ENCODE measurements at places on chromosomes 7 and 10.

- no peak for DNase-seq
Observed at GRCh38 chr10:127354992-127355391, 158.6 kb upstream of the INSYN2A start.

DNA sequence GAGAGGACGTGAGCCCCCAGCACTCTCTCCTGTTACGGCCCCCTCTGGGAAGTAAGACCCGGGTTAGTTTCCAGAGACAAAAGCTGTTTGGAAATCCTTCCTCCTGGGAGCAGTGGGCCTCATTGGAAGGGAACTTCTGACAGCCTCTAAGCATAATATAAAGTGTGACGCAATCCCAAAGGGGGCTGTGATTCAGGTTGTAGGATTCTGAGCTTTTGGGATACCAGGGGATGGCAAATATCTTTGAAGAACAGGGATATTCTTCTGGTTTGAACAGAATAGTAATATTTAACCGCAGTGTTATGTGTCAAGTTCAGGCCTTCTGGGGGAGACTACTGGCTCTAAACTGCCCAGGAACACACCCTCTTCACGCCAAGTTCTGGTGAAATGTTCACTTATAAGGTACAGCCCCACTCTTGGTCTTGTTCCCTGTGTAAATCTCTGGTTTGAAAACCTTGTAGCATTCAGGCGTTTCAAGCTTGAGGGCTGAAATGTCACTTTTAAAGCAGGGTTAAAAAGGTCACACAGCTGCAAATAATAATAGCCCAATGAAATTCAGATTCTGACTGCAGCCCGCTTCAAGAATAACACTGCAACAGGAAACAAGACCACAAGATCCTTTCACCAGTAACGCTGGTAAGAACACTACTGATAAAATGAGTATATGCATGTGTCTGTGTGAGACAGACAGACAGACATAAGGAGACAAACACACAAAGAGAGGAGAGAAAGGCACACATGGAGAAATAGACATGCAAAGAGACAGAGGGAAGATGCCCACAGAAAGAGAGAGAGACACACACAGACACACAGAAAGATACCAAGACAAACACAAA is 69.0 kb downstream of the CREB5 start:
- no peak for DNase-seq

DNA sequence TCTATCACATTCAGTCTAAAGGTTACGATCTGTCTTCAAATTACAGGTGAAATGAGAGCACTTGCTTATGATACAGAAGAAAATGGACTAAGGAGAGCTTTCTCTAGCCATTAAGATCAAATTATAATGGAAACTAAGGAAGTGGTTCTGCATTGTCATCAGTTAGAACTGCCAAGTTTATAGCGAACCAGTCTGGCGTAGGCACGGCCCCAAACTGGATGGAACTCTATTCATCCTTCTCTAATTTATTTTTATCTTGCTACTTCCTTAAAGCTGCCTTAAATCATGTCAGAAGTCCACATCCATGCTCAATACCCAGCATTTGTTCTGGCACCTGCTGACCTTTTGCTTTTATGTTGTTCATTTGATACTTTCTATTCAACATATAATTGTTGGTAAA is 63.7 kb upstream of the APBB1IP start:
- no peak for DNase-seq

- no peak for DNase-seq
Observed at GRCh38 chr10:32328499-32328898, 18.5 kb downstream of the EPC1 start.

GRCh38 chr10:54469587-54470323 is 331.3 kb downstream of the PCDH15 start:
- no peak for DNase-seq

DNA sequence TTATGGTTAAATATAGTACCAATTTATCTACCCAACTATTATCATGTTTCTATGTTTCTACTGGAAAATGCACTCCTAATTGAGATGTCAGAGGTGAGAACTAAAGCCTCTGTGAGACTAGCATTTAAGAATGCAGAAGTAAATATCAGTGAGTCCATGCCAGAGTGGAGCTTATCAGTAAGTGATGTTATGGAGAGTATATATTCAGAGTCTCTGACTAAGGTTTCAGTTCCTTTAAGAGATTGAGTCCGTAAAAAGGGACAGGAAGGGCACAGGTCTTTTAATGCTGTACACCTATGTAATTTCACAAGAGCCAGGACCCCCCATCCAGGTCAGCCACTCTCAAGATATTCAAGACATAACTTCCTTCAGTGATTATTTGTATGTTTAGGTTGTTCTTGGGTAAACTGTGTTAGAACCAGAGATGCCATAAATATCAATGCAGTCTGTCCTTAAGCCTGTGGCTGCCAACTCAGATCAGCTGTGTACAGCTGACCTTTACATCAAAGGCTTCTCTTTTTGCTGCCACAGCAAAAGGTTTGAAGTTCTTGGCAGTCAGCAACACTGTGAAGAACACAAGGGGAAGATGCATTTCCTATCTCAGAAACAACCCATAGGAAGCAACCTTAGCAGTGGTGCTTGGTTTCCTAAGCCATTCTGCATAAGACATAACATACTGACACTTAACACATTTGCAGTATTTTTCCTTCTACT is 244.8 kb downstream of the BICC1 start:
- DNase-seq = no peak

DNA sequence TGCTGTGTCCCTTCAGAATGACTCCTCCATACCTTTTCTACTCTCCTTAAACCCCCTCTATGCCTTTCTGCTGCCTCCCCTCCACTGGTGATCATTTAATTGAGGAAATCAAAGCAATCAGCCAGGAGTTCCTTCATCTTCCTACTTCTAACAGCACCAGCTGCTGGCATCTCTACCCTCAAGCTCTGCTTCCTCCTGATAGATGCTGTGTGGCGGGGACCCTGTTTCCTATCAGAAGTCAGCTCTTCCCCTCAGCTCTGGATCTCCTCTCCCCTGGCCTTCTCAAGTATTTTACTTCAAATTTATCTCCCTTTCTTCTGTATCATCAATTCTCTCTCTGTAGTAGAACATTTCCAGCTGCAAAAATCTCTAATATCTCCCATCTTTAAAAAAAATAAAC is 183.7 kb downstream of the ELMO1 start:
- no peak for DNase-seq

DNA sequence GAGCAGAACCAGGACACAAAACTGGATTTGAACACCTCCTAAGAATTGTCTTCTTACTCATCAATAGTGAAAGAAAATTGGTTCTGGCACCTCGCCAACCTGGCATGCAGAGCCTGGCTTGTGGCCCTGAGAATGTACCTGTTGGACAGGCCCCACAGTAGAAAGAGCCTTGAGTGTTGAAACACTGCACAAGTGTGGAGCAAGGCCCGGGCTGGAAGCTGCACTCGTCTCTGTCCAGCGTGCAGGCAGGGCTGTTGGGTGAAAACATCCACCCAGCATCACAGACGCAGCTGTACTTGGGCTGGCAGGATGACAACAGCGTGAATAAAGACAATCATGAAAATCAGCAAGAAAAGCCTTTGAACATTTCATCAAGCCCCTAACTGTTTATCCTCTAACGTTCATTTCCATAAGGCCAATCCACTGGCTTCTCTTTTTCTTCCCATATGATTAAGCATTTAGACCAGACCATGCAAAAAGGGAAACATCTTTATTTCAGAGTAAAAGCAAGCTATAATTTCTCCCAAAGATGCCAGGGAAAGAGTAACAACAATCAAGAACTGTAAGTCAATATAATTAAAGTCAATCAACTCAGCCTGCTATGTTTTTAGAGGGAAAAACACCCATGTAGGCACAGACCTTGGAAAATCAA is 15.6 kb downstream of the CUBN start:
- DNase-seq = peak; percentile 7

DNA sequence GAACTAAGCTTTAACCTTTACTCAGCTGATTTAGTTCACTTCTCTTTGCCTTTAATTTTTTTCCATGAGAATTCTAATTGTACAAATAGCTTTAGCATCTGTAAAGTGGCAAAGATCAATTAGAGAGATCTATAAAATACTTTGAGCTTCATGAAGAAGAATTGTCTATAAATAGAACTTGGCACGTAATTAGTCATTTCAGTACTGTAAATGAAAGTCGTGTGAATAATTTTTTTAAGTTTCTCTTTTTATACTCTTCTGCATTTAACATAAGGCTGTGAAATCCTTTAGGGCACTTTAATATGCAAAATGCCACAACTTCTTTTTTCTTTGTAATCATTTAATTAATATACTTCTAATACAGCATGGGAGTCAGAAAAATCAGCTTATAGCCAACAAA is 177.8 kb downstream of the CSTF2T start:
- no peak for DNase-seq

GRCh38 chr7:24555719-24556118 is 17.5 kb upstream of the PALS2 start:
- no peak for DNase-seq

GRCh38 chr10:22761569-22762220 is 47.3 kb upstream of the PIP4K2A start:
- DNase-seq = peak; percentile 93

DNA sequence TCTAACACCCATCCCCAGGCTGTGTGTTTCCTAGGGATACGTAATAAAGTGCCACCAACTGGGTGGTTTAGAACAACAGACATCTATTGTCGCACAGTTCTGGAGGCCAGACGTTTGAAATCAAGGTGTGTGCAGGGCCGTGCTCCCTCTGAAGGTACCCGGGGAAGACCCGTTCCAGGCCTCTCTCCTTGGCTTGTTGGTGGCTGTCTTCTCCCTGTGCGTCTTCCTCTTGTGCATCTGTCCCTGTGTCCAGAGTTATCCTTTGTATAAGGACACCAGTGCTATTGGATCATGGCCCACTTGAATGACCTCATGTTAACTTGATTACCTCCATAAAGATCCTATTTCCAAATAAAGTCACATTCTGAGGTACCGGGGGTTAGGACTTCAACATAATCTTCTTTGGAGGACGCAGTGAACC is 15.6 kb downstream of the GRK5 start:
- DNase-seq = no peak

- no peak for DNase-seq
Observed at GRCh38 chr7:29483219-29484104, 80.2 kb upstream of the PRR15 start.

DNA sequence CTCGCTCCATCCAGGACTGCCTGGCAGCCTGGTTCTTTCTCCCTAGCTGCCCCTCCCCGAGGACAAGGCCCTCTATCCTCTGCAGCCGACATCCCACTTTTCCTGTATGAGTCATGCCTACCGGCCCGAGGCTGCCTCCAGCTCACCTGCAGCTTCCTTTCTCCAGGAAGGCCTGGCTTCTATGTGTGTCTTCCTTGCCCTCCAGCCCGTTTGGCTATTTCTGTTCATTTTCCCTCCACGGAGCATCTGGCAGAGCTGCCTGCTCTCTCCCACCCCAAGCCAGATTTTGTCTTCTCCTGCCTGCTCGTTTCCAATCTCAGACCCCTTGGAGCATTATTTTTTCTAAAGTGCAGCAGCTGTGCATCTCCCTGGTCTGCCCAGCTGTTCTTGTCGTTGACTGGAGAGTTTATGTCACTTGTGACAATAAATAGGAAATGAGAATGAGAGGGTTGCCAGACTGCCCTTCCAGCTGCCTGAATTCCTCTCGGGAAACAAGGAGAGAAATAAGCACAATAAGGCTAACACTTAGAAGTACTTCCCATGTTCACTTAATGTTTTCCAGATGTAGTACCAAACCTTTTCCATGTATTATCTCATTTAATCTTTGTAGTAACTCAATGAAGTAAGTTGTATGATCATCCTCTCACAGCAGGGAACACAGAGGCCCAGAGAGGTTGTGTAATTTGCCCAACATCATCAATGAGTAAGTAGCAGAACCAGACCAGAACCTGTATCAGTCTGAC is 19.7 kb downstream of the UBTD1 start:
- no peak for DNase-seq

- DNase-seq = no peak
Observed at GRCh38 chr10:107091126-107091525, 73.4 kb downstream of the SORCS1 start.

- DNase-seq = peak; percentile 49
Observed at GRCh38 chr7:69192134-69192533, 406.1 kb upstream of the AUTS2 start.

DNA sequence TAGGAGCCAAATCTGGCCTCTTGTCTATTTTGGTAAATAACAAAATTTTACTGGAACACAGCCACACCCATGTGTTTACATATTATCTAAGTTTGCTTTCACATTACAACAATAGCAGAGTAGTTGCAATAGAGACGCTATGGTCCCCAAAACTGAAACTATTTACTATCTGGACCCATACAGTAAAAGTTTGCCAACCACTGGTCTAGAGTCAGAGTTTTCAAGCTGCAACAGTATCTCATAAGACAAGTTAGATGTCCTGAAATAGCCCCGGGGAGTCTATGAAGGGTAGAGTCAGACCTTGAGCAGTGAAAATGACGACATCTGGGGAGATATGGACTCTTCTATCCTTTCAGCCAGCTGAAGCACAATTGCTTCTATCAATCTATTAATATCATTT is 74.2 kb downstream of the CTNNA3 start:
- no peak for DNase-seq

DNA sequence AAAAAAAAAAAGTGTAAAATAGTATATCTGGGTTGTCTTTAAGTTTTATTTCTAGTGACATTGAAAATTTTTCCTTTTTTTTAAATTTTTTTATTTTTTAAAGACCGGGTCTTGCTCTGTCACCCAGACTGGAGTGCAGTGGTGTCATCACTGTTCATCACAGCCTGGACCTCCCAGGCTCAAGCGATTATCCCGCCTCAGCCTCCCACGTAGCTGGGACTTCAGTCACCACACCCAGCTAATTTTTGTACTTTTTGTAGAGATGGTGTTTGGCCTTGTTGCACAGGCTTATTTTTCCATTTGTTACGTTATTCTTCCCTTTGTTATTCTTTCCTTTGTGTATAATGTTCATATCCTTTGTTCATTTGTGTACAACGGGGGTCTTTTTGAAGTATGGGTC is 30.1 kb downstream of the TSPAN14 start:
- no peak for DNase-seq

GRCh38 chr10:60729106-60729505 is 49.2 kb upstream of the CDK1 start:
- no peak for DNase-seq

DNA sequence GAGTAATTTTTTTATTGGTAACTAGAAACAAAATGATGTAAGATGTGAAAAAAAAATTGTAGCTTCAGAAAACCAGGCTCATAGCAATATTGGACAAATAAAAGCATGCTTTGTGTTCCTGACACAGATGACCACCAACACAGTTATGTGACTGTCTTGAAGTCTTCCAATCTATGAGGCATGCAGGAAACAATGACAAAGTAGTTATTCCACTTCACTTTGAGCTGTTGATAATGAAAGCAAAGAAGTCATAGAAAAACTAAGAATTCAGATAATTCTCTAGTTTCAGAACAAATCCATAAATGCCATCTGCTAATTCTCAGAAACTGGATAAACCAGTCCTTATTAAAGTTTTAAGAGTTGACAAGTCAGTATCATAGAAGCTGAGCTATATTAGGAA is 378.4 kb upstream of the SEMA3D start:
- no peak for DNase-seq

DNA sequence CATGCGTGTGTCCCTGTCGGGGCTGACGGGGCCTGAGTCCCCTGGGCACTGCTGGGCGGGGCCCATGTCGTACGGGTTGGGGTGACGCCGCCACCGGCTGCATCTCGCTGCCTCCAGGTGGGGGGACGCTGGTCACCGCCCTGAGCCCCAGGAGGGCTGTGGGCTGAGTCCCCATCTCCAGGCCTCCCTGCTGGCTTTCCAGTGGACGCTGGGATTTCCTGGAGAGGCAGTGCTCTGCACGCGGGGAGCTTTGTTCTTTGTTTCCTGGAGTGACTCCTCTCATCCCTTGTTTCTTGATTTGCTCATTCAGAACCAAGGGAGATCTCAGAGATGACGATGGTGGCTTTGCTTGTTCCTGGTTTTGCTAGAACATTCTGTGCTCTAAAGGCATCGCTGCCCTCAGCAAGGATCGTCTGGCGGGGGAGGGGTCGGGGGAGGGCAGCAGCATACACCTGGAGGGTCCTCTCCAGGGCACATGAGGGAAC is 21.0 kb downstream of the PWWP2B start:
- no peak for DNase-seq
